ENCODE measurements at places on chromosomes 1 and 21.

GRCh38 chr21:38291874-38292273 is 35.1 kb downstream of the KCNJ15 start:
- DNase-seq: no peak

GRCh38 chr1:231153726-231154125 is 8.1 kb upstream of the TRIM67 start:
- no peak for DNase-seq

DNA sequence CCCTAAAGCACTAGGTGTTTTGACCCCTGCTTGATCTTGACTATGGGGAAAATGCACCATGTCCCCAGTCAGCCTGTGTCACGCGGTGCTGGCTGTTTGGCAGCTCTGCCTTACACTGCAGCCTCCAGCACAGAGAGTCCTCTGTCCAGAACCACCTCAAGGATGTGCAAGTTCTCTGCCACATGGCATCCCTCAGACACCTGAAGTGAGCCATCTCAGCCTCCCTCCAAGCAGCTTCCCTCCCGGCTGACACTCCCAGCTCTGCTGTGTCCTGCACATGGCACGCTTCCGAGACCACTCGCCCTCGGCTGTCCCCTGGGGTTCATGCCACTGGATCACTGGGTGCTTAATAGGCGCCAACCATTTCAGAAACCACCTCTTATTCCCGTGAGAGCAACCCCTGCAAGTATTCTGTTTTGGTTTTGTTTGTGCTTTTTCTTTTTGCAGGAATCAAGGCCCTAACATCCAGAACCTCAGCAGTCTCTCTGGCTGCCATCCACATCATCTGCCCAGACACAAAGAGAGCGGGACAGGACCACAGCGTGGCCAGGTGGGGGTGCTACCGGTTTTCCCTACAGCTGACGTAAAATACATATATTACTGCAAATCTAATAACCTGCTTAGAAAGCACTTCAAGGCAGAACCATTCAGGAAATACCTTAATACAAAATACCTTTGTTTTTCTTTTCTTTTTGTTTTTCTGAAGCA is 45.7 kb downstream of the CAPZB start:
- peak; percentile 56 for DNase-seq

DNA sequence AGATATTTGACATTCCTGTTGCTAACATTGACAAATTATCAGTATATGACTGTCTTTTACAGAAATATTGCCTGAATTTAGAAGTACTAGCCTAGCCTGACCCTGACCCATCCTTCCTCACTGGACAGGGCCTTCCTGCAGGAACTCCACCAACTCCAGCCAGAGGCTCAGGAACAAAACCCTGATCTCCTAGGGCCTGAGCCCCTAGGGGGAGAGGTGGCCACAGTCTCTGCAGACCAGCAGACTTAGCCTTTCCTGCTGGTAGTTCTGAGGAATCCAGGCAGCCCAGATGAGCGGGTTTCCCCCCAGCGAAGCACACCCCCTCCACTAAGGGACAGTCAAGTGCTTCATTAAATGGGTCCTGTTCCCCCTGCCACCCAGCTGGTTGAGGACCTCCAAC is 44.3 kb upstream of the LRIF1 start:
- DNase-seq: no peak

- DNase-seq: no peak
Measured at GRCh38 chr1:165891111-165891860, 63.9 kb downstream of the UCK2 start.

Measured in CD4-positive, alpha-beta T cell treated with Interleukin-17A for 1 hour (primary cell).